K562 (cell line): ENCODE measurements at places on chromosomes 2 and 18. TPM values are rescaled to one million over a fixed set of nuclear protein-coding genes. Genes with fewer than 3 reads are reported as not detected.

GRCh38 chr2:48993576-48993975, 160.7 kb downstream of the FSHR start:
- no peak for DNase-seq

GRCh38 chr18:3510896-3511295, 60.9 kb downstream of the TGIF1 start:
- no peak for DNase-seq

DNA sequence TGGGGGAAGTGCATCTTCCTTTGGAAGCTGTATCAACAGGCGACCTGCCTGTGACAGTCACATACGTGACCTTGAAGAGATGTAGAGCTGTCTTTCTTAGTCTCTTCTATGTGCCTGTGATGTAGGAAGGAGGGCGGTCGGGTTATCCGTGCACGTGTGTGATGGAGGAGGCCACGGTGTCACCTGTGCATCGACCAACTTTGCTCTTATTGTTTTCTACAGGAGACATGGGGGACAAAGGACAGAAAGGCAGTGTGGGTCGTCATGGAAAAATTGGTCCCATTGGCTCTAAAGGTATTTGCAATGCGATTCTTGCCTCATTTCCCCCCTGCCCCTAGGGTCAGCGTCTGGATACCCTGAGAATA, 20.7 kb upstream of the ALLC start:
- no peak for DNase-seq

Gene MEIS1
- 4.7 and 8.1 TPM in 2 replicates for polyA plus RNA-seq

Gene ANKRD29
- polyA plus RNA-seq, result 0.03 TPM in 1 of 2 replicates, not detected in the other
